ENCODE measurements at places on chromosomes 3 and 15.

DNA sequence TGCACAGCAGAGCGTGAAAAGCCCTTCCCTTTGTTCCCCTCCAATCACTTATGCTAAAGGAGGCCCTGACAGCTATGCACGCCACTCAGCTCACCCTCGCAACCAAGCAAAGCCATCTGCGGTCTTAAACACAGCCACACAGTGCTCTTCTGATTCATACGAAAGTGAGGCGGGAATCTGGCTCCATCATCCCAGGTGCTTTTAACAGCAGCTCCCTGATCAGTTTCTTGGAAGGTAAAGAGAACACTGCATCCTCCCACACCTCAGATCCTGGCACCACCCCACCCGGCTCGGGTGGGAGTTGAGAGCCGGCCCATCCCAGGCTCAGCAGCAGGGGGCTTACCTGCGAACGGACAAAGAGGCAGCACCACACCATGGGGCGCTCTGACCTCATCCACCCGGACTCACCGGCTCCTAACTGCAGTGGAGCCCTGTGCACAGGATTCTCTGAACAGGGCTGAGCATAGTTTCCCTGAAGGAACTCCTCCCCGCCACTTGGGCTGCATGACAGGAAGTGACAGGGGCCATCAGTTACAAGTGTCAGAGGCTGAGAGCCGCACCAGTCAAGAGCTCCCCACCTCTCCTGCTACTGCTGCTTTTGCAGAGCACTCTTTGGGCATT lies 114.3 kb upstream of the ARHGEF3 start:
- no peak for DNase-seq

- no peak for DNase-seq
These were observed 87.9 kb upstream of the CHD2 start for GRCh38 chr15:92812271-92812670.

DNA sequence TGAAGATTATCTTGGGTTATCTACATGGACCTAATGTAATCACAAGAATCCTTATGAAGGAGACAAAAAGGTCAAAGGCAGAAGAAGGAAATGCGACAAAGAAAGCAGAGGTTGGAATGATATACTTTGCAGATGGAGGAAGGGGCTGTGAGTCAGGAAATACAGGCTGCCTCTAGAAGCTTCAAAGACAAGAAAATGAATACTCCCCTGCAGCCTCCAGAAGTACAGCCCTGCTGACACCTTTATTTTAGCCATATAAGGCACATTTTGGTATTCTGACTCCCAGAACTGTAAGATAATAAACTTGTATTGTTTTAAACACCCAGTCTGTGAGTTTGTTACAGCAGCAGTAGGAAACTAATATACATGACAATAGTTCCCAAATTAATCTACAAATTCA lies 58.6 kb downstream of the SIDT1 start:
- no peak for DNase-seq

- DNase-seq, result no peak
These were observed 26.0 kb downstream of the TM4SF18 start for GRCh38 chr3:149307435-149307783.

- no peak for DNase-seq
These were observed 885 bp downstream of the CDV3 start for GRCh38 chr3:133574260-133574881.

DNA sequence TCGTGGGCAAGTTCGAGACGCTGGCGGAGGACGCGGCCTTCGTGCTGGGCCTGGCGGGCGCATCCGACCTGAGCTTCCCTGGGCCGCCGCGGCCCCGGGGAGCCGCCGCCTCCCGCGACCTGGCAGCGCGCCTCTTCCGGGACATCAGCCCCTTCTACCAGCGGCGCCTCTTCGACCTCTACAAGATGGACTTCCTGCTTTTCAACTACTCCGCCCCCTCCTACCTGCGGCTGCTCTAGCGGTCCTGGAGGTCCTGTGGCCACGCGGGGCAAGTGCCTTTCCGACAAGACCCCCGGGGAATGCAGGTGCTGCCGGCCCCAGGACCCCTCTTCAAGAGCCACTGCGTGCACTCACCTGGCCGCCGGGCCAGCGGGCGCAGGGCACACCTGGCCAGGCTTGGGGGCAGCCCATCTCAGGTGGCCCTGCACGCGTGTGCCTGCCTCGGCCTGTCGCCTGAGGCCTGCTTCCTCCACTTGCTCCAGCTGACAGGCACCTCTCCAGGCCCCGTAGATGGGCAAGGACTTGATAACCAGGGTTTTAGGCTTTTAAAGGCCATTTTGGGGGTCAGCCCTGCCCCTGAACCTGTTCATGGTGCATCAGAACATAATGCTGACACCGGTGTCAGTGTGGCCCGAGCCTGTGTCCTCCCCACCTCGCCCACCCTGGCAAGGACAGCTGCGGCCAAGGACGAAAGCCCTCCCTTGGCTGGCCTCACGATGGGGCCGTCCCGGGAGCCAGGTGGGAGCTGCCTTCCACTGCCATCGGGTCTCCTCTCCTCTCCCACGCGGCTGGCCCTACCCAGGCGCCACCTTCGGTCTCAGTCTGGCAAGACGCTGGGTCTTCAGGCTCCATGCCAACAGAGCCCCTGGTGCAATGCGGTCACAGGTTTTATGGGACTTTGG lies 16.1 kb downstream of the C3orf22 start:
- DNase-seq, result no peak

DNA sequence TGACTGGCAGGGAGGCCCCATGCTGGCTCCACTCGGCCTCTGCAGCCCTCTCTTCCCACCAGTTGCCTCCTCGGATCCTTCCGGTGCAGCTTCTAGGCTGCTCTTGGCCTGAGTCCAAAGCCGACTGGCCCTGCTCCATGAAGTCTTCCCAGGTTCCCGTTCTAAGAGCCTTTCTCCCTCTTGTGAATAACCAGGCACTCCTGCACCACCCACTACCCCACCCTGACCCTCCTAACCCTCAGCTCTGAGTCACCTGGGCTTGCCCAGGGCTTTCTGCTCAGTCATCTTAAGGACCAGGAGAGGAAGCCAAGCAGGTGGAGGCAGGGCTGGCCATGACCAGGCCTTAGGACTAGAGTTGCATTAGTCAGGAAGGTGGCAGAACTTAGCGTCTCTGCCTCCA lies 28.1 kb upstream of the CNBP start:
- no peak for DNase-seq

- no peak for DNase-seq
These were observed 9.5 kb upstream of the APBA2 start for GRCh38 chr15:28876131-28876844.

DNA sequence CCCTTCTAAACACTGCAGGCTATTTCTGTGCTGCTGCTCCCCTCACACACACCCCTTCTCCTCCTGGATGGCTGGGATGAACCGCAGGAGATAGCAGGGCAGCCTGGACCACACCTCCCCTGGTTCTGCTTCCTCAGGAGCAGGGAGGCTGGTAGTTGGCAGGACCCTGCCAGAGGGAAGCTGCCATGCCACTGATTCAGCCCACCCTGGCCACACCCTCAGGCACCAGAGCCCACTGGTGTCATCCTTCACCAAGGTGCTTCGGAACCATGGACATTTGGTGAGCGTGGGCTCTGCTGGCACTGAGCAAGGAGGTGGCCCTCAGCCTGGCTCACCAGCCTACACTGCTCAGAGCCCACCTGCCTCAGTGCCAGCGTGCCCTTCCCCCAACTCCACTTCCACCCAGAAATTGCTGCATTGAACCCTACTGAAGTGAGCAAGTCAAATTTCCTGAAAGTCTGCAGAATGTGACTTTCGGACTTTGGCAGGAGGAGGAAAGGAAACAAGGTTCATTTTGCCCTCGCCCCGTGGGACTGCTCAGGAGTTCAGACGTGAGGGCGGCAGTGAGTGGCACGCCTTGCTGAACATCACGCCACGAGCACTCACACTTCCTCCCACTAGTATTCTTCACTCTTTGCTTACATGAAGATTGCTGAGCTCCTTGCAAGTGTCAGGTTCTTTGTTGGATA lies 26.3 kb downstream of the BMF start:
- DNase-seq, result no peak

- DNase-seq, result no peak
These were observed 163.2 kb downstream of the MINAR1 start for GRCh38 chr15:79595306-79595705.

- DNase-seq, result no peak
These were observed 15.3 kb upstream of the RTP4 start for GRCh38 chr3:187352581-187353575.

DNA sequence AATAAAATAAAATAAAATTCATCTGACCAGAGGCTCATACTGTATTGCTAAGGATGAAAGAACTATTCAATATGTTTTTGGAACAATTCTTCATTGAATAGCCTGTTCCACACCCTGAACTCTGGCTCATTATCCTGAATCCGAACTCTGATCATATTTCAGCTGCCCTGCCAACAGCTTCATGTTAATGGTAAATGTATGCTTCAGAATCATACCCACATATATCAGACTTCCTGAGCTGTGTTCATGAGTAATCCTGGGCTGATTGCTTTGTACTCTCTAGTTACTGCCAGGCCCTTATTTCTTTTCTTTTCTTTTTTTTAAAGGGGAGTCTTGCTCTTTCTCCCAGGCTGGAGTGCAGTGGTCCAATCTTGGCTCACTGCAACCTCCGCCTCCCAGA lies 11.8 kb downstream of the INO80 start:
- peak; percentile 54 for DNase-seq

DNA sequence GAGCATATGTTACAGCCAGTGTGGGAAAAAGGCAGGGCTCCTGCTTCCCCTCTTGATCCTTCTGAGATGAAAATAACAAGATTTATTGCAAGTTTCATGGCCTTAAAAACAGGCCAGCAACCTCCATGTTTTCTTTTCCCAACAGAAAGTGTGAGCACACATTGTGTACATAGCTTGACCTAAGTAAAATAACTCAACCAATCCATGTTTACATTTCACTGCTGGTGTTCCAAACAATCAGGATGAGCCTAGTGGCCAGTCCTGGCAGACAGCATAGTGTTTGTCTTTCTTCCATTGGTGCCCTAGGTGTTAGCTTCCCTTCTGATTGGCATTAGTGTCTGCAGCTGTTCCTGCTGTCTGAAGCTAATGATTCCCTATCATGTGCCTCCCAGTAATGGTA lies 847.7 kb downstream of the EPHA3 start:
- no peak for DNase-seq

DNA sequence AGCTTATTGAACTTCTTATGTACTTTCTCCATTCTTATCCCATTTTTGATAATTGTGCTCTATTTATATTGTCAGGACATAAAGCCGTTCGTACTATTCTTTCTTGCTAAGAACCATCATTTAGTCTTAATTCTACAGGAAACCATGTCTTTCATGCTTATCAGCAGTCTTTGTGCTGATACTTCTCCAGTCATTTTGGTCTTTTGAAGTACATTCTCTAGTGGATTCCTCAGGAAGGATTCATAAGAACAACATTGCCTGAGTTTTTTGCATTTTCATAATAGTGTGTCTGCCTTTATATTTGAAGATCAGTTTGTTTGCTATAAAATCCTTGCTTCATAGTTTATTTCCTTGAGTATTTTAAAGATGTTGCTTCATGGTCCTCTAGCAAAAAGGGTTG lies 126.6 kb upstream of the NEO1 start:
- DNase-seq, result no peak

- no peak for DNase-seq
These were observed 23.7 kb downstream of the PRR23E start for GRCh38 chr3:127216415-127217261.

- DNase-seq, result no peak
These were observed 935.2 kb downstream of the TBL1XR1 start for GRCh38 chr3:176262071-176262470.

DNA sequence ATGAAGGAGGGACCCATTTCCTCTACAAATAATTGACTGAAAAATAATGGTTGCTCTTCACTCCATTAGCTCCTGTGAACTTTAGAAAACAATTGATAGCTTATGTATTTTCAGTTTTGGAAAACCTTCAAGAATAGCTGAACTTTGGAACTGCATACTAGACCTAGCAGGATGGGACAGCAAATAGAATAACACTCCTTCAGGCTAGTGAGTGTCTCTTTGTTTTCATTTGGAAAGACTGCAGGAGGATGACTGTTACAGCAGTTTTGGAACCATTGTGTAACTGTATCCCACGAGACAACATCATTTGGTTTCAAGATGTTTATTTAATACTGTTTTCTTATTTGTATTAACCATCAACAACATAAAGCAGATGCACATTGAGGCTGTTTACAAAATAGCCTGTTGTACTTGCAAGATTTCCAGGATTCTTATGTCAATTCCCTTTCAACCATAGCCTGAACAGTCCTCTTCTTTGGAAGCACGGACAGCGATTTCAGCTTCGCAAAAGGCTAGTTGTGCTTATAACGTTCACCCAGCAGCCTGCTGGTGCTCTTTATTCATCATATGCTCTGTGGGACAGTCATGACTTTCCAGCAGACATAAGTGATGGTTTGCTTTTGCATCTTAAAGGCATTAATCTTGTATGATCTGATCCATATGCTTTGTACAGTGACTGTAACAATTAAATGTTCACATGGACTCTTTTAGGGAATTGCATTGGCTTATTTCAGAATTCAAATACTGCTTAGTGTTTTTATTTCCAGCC lies 335.5 kb downstream of the IL5RA start:
- no peak for DNase-seq

GRCh38 chr3:105523501-105523900 lies 156.8 kb downstream of the ALCAM start:
- no peak for DNase-seq

GRCh38 chr3:37050282-37050681 lies 57.0 kb downstream of the MLH1 start:
- DNase-seq, result no peak

DNA sequence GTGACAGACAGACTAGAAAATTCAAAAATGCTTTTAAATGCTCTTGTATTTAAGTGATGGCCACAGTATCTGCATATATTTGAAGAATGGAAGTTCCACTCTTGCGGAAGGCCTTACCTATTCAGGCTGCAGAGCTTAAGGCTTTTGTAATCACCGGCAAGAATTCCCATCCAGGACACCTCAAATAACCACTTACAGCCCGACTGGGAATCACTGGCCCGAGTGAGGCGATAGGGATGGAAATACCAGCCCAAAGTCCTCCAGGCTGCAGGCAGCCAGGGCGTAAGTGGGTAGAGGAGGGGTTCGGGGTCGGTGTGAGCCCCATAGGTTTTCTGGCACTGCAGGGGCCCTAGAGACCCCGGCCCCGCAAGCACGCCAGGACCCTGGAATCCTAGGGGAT lies 9.5 kb downstream of the CMTM7 start:
- DNase-seq, result no peak

GRCh38 chr3:55162031-55162795 lies 234.4 kb upstream of the LRTM1 start:
- DNase-seq, result peak; percentile 69

DNA sequence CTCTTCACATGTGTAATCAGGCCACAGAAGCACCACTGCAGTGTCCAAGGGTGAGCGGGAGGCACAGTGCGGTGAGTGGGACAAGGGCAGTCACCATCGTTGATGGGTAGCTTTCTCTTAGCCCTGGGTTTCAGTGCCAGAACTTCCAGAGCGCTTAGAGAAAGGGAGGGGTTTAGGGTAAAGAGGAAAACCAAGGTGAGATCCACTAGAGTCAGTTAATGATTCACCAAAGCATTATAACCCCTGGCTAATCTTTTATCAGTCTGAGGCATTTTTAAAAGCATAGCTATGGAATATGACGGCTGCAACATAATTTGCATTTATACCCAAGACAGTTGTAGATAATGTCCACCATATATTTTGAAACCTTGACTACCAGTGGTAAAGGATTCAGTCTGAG lies 94.8 kb downstream of the SHQ1 start:
- DNase-seq, result no peak
